ENCODE measurements at places on chromosomes 13 and 19.

DNA sequence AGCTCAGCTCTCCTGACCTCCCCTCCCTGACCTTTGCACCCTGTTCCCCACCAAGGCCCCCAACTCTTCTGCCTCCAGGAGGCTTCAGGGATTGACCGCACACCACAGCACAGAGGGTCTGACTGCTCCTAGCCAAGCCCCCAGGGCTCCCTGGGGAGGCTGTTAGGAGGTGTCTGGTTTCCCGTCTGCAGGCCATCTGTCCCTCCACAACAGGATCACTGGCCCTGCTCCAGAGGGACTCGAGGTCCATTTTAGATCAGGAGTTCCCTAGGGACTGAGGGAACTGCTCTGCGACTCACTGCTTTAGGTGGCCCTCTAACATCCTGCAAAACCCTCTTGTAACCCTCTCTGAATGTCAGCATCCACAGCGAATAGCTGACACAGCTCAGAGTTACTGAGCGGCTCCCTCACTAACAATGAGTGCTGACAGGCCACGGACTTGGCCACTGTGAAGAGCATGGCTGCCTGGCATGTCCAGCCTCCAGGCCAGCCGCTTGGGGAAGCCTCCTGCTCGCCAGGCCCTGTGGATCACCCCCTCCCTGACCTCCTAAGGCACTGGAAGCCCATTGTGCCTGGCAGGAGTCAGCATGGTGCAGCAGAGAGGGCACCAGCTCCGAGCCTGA lies 17.7 kb downstream of the GRIK5 start:
- DNase-seq: no peak

GRCh38 chr19:42131149-42132029 lies 857 bp downstream of the POU2F2 start:
- no peak for DNase-seq

GRCh38 chr19:12774588-12775555 lies at the start of gene HOOK2:
Gene HOOK2, minus strand, starts transcription at chr19:12775552. Its CDS starts 103 bp downstream, at chr19:12775449.
- no peak for DNase-seq

- no peak for DNase-seq
These were observed 1.7 kb downstream of the FPR1 start for GRCh38 chr19:51749979-51750378.

DNA sequence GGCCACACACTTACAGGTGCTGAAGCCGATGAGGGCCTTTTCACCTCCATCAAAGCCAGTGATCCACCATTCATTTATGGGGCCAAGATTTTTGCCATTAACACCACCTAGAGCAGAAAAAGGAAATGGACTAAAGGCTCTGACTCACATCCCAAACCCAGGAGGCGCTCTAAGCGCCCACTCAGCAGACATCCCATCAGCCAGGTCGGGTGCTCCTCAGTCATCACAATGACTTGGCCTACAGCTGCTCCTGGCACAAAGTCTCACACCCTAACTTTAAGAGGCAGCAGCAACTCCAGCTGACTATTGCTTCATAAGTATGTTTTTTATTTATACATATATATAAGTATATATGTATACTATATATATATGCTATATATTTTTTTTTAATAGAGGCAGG lies 36.1 kb upstream of the EIF3G start:
- DNase-seq: no peak

Measured in activated CD8-positive, alpha-beta memory T cell treated with anti-CD3 and anti-CD28 coated beads for 4 hours (primary cell).